ENCODE measurements at places on chromosomes 3 and 15. TPM values are rescaled to one million over a fixed set of nuclear protein-coding genes. Genes with fewer than 3 reads are reported as not detected.
A peak's percentile ranks its signal among the peaks of the same experiment; 100 is the strongest.

The APH1B gene
- total RNA-seq = 14.3 TPM

The MASP1 gene
- total RNA-seq = 0.46 TPM

The GRK7 gene
- total RNA-seq = not detected

The MUC20 gene
- total RNA-seq = not detected

The CAMK1 gene
- total RNA-seq = 50.6 TPM

The FBXO40 gene
- under 0.01 TPM for total RNA-seq

The UBA7 gene
- total RNA-seq = 42.2 TPM

The AGBL1 gene
- not detected for total RNA-seq

The HESX1 gene
- total RNA-seq = 0.40 TPM

The RLBP1 gene
- total RNA-seq = not detected

The ZNF660 gene
- 2.4 TPM for total RNA-seq

The ANKRD34C gene
- total RNA-seq = not detected

The KCNH8 gene
- under 0.01 TPM for total RNA-seq

The BTLA gene
- not detected for total RNA-seq

The NR1I2 gene
- total RNA-seq = not detected

The FAN1 gene
- 11.7 TPM for total RNA-seq

The PRRT3 gene
- total RNA-seq = 1.1 TPM

The SYNPR gene
- not detected for total RNA-seq

The CYP19A1 gene
- not detected for total RNA-seq

DNA sequence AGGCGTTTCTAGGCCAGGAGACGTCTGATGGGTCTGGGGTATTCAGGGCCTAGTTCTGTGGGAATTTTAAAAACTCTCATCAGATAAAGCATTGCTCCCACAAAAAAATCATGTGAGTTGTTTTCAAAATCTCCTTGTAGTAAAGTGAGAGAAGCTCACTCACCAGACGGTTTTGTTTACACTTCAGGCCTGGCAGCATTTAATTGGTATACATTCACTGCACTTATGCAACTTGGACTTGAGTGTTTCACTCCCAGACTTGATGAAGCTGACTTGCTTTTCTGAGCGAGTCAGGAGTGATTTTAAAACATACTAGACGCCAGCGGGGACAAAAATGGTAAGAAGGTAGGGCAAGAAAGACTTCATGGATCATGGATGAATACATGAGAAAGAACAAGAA, 75.2 kb downstream of the SLCO3A1 start:
- no peak for DNase-seq

GRCh38 chr3:41198526-41198925, 779 bp upstream of the CTNNB1 start:
- no peak for DNase-seq

GRCh38 chr3:169769287-169770181, at the start of gene ACTRT3:
ACTRT3 (minus strand) TSS chr3:169769561; CDS start chr3:169769520, 41 bp downstream.
- no peak for DNase-seq

GRCh38 chr3:62955126-62955525, 79.9 kb upstream of the CADPS start:
- no peak for DNase-seq

DNA sequence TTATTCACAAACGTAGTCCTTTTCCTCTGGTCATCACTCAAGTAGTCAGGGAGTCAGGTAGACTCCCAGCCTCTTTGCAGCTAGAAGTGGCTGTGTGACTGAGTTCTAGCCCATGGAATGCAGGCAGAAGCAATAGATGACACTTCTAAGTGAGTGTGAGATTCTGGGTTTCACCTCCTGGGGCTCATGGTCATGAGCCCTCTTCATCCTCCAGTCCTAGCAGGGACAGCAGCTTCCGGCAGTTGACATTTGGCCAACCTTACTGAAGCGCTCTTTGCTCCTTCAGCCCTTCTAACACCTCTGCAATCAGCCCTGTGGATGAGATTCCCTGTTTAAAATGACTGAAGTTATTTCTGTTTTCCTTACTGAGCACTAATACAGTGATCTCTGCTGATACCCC, 21.8 kb downstream of the SLC12A8 start:
- DNase-seq = no peak

- no peak for DNase-seq
Measured at GRCh38 chr15:101578443-101578894, 73.7 kb downstream of the TM2D3 start.

GRCh38 chr3:175914785-175915184, 1055.7 kb downstream of the NAALADL2 start:
- no peak for DNase-seq

DNA sequence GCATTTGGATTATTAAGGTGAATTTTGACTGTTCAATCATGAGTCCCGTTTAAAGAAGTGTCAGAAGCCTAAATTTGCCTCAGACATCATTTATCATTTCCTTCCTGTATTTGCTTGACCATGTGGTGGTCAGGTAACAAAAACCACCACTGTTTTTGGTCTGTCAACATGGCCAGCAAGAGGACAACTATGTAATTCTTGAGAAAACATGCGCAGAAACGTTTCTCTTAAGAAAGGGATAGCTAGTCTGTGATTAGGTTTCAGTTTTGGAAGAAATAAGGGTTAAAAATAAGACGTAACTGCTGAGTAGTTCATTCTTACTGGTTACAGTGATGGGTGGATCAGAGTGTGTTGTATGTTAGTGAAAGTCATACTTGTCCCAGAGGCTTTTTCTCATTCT, 204.5 kb downstream of the AKAP13 start:
- no peak for DNase-seq

DNA sequence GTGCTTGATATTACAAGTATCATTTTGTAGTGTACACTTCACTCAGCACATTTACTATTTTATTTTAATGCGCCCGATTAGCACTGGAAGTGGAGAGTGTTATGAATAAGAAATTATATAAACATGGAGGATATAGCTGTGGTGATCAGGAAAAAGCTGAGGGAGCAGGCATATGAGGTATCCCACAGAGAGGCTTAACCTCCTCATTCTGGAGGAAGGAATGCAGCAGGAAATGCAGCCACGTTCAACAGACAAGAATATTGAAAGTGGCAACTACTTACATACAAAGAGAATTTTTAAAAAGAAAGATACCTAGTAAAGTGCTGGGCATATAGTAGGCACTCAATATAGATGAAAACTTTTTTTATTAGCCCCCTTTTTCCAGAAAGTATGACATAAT, 166.0 kb upstream of the SATB1 start:
- DNase-seq = no peak

GRCh38 chr15:41183581-41183980, 47.0 kb downstream of the EXD1 start:
- no peak for DNase-seq

DNA sequence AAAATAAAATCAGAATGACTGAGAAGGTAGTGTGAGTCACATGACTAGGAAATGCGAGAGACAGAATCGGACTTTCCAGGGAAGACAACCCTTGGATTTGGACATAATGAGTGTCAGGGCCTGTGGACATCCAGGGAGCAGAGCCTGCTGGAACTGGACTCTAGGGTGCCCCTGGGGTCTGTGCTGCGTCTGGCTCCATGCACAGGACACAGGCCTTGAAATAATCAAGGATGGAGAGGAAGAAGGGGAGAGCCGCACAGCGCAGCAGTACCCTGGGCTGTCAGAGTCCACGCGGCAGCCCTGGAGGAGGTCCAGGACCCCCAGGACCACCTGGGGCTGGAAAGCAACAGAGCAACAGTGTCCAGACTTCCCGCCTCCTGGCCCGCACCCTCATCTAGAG, 173.7 kb downstream of the PDE8A start:
- DNase-seq = no peak

DNA sequence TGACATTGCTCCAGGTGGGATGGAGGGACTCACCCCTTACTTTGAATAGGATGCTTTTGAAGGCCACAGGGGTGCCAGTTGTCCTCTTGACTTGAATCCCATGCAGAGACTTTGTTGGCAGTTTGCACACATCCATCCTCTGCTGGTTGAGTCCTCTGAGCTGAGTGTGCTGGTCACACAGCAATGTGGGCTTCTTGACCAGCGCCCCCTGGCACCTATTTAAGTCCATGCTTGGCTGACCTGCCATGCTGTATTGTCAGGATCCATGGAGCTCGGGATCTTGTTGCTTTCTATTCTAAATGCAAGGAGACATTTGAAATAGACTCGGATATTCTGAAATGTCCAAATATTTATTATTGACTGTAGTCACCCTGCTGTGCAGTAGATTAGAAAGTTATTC, 19.8 kb downstream of the RAB7A start:
- DNase-seq = no peak

GRCh38 chr15:77921664-77922063, 155.8 kb downstream of the TBC1D2B start:
- DNase-seq = no peak

DNA sequence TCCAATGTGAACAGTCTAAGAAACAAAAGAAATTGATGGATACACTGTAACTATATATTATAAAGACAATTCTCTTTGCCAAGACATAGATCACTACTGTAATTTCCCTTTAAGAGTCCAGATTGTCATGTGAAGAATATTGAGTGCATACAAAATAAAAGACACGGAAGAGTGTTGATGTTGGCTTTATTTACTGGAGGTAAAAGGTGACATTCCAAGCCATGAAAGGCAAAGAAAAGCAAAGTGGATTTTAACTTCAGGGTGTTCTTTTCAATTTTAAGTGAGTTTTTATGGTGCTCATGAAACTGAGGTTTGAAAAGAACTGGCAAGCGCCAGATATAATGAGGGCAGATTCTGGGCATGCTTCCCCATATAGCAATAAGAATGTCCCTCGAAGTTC, 529.3 kb downstream of the MECOM start:
- DNase-seq = no peak

- peak; percentile 91 for DNase-seq
Measured at GRCh38 chr3:107987036-107987939, 103.5 kb downstream of the CD47 start.

- no peak for DNase-seq
Measured at GRCh38 chr3:59436164-59436958, 386.5 kb upstream of the CFAP20DC start.

GRCh38 chr3:35664460-35664919, 25.2 kb downstream of the ARPP21 start:
- DNase-seq = peak; percentile 30

- no peak for DNase-seq
Measured at GRCh38 chr3:134938029-134938525, 143.0 kb downstream of the EPHB1 start.

DNA sequence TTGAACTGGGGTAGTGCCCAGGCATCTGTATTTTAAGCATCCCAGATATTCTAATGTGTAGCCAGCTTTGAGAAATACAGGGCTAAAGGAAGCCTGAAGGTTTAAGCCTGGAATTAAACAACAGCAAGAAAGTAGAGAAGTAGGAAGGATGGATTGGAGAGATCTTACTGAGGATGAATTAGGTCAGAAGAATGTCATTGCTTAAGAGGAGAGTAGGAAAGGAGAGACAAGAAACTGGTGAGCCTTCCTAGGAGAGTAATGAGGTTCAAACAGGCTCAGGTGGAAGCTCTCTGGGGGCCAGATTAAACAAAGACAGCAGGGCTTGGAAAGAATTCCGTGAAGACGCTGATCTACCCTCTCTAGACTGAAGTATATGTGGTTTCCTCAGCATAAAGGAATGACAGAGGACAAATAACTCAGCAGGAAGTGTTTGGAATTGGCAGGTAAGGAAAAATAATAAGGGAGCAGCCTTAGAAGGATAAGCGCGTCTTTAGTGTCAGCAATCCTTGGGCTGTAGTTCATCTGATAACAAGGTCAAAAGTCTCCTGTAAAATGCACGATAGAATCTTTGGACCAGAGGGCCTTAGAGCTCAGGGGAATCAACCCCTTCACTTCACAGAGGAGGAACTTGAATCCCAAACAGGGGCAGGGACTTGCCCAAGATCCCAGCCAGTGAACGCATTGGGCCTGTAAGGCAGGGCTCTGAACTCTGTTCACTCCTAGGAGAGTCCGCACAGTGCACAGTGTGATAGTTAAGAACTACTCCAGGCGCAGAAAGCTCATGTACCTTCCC, 90.9 kb downstream of the TP63 start:
- no peak for DNase-seq

DNA sequence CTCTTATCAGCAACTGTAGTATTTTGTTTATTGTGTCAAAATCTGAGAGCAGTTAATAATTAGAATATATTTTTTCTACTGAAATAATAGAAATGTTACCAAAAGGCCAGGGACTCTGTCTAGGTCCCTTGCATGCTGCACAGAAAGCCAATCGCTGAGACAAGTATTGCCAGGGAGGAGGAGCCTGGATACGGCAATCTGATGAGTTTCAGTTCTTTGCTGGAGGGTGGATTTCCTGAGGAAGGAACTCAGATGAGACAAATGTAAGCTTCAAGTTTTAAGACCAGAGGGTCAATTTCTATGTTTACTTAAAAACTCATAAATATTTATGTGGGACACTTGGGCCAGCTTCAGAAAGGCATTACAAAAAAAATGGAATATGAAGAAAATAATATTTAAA, 252.2 kb downstream of the GABRG3 start:
- DNase-seq = no peak

DNA sequence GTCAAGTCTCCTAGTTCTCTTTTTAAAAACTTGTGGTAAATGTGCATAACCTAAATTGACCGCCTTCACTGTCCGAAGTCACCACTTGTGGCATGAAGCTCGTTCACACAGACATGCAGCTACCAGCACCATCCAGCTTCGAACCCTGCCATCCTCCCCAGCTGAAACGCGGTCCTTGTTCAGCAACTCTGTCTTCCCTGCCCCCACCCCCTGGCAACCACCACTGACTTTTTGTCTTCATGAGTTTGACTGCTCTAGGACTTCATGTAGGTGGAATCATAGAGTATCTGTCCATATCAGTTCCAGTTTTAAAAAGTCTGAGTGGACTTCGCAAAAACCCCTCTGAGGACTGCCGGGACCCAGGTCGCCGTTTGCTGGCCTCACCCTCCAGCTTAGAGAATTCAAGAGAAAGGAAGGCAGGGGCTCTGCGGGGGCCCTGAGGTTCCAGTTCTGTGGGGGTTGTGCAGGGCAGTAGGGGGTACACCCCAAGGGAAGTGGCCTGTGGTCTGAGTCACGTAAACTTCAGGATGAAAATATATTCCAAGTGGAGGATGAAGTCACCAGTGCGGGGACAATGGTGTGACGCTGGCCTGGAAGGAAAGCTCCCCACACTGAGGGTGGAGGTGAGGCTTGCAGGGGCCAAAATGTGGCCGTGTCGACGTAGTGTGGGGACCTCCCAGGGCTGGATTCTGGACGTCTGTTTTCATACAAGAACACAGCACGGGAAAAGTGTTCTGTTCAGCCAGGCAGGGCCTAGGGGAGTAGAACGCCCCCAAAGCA, 67.6 kb downstream of the ABTB1 start:
- DNase-seq = no peak

DNA sequence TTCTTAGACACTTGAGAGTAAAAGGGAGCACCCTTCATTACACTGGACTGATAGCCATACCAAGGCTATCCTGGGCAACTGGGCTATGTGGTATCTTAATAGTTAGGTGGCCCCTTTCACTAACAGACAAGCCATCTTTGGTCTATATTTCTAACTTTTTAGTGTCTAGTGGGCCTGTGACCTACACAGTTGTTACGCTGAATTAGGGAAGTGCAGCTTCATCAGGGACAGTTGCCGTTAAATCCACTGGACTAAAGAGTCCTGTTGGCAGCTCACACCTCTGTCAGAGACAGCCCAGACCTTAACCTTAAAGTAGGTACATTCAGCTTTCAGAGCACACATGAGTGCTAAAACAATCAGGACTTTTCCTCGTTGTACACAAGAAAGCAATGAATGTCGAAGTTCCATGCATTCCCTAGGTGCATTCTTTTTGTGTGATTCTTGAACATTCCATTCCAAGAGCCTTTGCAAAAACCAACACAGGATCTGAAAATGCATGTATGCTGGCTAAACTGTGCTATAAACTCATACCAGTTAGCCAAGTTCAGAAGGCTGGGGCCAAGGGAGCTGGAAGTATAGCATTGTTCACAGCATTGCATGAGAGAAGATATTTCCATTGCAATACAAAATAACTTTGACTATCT, 230.2 kb upstream of the EIF1B start:
- no peak for DNase-seq

GRCh38 chr3:31529421-31529820, 3.3 kb upstream of the STT3B start:
- no peak for DNase-seq
